ENCODE measurements at places on chromosomes 6 and 20.

GRCh38 chr6:119028091-119028490, 50.4 kb downstream of the FAM184A start:
- DNase-seq: no peak

DNA sequence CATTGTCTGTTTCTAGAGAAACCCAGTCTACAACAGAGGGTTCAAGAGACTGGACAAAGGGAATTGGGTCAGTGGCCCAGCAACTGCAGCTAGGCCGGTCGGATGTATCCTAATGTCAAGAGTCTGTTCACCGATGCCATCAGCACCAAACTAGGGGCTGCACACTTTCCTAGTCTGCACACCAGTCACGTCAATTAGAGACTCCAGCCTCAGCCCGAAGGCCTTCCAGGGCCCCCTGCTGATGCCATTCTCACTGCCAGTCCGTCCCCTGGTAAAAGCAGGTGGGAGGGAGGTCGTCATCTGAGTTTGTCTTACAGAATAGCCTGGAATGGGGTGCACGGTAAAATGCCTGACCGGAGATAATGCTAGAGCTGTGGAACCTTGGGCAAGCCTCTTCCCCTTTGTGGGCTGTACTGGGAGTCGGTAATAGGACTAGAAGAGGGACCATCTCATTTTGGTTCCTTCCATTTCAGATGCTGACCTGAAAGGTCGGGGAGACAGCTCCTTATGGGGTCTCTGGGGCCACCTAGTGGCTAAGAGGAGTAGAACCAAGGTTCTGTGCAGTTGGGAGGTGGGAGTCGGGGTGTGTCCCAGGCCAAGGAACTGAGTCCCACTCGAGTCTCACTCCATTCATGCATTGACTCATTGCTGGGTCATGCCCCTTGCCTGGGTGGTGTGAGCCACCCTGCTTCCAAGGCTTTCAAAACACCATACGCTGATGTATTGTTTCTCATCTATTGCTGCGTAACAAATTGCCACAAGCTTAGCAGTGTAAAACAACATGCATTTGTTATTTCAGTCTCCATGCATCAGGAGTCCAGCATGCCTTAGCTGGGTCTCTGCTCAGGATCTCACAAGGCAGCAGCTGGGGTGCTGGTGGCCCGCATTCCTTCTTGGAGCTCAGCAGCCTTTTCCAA, 5.1 kb downstream of the SOX12 start:
- no peak for DNase-seq

DNA sequence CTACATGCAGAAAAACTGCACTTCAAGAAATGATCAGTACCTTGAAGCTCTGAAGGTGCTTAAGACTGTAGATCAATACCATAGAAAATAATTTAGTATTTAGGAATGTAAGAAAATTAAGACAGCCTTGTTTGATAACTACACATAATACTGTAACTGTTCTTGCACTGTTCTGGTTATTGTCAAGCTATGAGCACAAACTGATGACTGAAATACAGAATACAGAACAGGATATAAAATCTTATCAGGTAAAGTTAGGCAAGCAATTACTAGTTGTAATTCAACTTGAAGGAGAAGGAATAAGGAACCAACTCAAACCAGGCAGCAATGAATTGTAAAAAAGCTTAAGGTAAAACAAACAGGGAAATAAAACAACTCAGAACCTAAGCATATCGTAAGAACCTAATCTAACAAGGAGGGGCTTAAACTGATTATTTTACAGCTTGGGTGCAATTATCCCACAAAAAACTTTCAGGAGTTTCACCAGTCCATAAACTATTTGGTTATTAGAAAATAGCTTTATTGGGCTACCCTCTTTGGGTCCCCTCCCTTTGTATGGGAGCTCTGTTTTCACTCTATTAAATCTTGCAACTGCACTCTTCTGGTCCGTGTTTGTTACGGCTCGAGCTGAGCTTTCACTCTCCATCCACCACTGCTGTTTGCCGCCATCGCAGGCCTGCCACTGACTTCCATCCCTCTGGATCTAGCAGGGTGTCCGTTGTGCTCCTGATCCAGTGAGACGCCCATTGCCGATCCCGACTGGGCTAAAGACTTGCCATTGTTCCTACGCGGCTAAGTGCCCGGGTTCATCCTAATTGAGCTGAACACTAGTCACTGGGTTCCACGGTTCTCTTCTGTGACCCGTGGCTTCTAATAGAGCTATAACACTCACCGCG, 97.7 kb downstream of the ATG5 start:
- DNase-seq: no peak

DNA sequence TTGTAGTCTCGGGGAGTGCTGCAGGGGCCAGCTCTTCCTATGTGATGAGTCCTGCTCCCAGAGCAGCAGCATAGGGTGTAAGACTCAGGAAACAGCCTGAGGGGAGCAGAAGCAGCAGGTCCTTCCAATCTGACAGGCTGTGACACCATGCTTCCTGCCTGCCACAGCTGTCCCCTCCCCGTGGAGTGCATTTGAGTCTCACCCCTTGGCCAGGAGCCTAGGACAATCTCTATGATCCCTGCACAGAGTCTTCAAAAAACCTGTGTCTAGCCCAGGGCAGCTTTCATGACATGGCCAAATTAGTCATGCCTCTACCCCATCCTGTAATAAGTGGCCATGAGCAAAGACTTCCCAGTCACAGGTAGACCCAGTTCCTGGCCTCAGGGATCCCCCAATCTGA, 23.1 kb upstream of the LRFN2 start:
- no peak for DNase-seq

DNA sequence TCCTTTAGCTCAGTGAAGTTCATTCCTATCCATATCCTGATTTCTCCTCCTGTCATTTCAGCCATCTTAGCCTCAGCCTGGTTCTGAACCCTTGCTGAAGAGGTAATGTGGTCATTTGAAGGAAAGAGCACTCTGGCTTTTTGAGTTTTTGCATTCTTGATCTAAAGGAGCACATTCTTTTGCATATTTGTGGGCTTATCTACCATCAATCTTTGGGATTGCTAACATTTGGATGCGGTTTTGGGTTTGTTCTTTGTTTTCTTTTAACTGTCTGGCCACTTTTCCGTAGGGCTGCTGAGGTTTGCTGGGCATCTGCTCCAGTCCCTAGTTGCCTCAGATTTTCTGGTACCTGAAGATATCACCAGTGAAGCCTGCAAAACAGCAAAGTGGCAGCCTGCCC, 238.3 kb downstream of the EPM2A start:
- DNase-seq: no peak

- DNase-seq: no peak
Observed at GRCh38 chr6:76004202-76004601, 68.3 kb downstream of the IMPG1 start.

GRCh38 chr6:52512199-52512598, 64.7 kb downstream of the TRAM2 start:
- no peak for DNase-seq

DNA sequence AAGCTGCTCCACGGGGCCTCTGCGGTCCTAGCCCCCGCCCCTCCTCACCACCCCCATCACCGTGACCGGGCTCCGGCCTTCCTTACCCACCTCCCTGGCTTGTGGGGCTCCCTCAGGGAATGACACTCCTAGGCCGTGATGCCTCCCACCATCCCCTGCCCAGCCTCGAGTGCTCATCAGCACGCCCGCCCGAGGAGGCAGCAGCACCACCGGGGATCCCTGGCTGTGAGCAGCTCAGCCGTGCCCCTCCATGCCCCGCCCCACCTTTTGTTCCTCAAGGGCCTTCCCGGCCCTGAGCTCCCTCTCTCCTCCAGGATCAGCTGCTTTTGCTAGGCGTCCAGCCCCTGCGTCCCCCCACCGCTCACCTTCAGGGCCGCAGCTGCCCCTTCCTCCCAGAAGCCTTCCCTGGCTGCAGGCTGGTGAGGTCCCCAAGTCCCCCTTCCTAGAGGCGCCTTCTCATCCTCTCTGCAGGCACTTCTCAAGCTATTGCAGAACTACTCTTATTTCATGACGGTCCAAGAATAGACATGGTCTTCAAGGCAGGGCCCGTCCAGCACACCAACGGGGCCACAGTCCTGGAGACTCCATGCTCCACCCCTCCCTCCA, 3.0 kb downstream of the FNDC11 start:
- no peak for DNase-seq

DNA sequence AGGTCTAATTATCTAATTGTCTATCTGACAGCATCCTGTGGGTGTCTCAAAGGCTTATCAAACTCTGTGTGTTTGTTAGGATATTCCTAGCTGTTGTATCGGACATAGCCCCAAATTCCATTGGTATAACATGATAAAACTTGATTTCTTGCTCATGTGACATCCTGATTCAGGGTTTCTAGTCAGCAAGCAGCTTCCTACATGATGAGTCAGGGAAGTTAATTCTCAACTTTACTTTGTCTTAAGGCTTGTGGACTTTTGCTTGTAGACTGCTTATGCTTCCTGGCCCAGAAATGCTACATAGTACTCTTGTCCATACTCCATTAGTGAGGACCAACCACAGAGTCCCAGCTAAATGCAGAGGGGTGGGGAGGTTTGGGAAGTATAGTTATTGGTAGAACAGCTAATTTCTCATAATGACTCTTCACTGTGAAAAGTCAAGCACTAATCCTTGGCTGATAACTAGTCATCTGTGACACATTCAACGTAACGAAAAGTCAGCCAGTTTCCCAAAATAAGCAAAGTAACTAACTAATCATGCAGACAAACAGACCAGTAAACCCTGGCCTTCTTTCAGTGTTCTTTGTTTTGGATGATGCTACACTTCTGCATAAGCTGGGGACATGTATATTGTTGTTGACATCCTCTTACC, 25.8 kb downstream of the NKAIN2 start:
- DNase-seq: no peak

GRCh38 chr20:48805286-48805685, 22.5 kb downstream of the PREX1 start:
- no peak for DNase-seq

GRCh38 chr20:1945134-1945618, 48.7 kb downstream of the PDYN start:
- DNase-seq: no peak

DNA sequence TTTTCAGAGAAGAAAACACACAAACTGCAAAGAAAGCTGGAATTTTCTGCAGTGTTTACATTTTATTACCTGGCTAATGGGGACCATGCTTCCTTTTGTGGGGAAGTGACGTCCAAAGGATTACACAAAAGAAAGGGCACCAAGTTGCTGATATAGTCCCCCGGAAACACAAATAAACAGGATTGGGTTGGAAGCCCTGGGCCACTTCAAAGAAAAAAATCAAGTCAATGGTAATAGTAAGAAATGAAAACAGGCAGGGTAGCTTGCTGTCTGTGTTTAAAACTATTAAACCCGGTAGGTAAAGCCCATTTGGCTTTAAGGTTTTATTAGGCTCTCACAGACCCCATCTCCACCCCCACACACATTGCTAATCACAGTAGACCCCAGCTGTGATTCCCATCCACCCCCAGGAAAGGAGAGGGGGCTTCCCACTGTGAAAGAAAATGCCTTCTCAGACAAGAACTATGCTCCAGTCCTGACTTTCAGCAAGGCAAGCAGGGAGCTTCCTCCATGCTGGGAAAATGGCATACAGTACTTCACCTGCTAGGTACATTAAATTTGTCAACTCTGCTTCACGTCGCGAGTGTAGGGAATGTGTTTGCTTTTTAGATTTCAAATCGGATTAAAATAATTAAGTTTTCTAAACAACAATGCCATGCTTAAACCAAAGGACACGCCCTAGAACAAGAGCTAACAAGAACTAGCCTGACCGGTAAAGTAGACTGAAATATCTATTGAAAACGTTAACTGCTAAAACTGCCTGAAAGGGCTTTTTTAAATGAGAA, 1.1 kb downstream of the PERP start:
- no peak for DNase-seq

- no peak for DNase-seq
Observed at GRCh38 chr6:104459543-104459942, 400.2 kb downstream of the HACE1 start.

- no peak for DNase-seq
Observed at GRCh38 chr6:26629359-26629758, 30.2 kb downstream of the ZNF322 start.

GRCh38 chr20:40506537-40506939, 182.5 kb downstream of the MAFB start:
- no peak for DNase-seq

DNA sequence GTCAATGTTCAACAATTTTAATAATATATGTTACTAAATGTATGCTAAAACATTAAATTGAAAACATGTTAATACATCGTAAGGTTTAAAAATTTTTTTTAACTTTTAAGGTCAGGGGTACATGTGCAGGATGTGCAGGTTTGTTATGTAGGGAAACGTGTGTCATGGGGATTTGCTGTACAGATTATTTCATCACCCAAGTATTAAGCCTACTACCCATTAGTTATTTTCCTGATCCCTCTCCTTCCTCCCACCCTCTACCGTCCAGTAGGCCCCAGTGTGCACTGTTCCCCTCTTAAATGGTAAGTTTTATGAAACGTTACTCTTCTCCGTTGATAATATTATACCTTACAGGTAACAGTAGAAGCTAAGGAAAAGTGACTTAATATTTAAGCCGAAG, 15.8 kb downstream of the PDE7B start:
- DNase-seq: no peak

GRCh38 chr20:33836277-33836676, 25.1 kb downstream of the CHMP4B start:
- DNase-seq: no peak

DNA sequence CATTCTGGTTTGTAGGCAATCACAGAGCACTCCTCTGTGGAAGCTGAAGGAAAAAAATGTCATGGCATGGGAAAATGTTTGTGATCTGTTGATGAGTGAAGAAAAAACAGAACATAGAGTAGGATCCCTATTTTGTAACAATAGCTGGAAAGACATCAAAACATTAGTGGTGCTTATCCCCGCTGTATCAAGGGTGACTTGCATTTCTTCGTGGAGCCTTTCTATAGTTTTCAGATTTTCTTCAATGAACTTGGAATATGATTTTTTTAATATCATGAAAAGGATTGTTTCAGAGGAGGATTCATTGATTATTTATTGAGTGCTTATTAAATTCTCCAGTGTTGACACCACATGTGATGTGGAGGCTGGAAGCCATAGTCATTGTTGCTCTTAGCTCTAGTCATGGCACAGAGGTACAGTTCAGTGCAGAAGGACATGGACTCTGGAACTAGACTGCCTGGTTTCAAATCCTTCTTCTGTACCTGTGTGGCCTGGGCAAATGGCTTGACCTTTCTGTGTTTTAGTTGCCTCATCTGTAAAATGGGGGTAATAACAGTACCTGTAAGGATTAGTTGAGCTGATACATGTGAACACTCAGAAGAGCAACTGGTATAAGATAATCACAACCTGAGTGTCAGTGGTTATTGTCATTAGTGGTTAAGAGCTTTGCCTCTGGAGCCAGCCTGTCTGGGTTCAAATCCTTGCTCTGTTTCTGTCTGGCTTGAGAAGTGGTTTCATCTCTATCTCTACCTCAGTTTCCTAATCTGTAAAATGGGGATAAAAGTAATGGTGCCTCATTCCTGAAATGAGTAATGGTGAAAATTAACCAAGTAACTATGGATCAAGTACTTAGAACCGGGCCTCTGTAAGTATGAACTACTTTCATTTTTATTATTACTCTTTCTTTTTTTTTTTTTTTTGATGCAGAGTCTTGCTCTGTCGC, 14.7 kb upstream of the CDKN1A start:
- no peak for DNase-seq

GRCh38 chr6:129015721-129016120, 132.8 kb downstream of the LAMA2 start:
- no peak for DNase-seq
